ENCODE measurements at places on chromosomes 3 and 15. TPM values are rescaled to one million over a fixed set of nuclear protein-coding genes. Genes with fewer than 3 reads are reported as not detected.

The WNT7A gene
- 6.3 TPM for total RNA-seq

The IMPG2 gene
- total RNA-seq = 0.94 TPM

DNA sequence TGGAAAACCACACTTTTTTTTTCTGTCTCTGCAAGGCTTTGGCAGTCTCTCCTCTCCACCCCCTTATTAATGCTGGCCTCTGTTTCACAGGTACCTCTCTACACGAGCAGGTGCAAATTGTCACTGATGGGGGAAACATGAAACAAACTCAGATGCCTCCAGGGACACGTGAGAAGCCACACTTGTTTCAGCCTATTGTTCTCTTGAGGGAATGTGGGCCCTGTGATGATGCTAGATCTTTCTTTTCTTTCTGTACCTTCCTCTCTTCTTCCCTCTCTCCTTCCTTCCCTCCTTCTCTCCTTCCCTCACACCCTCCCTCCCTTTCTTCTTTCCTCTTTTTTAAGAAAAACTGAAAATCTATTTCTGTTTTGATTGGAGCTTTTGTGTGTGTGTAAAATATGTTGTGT is 5.7 kb upstream of the BLM start:
- H3K36me3 ChIP-seq = no peaks in the 10 kb centered on the region
- H3K4me1 ChIP-seq = peaks cover 8% of the 10 kb centered on the region
- no peaks in the 10 kb centered on the region for H3K27me3 ChIP-seq
- no peak overlapping the region for H3K27ac ChIP-seq
- no peak for DNase-seq

GRCh38 chr3:155428563-155428962 is 135.1 kb upstream of the STRIT1 start:
- H3K27me3 ChIP-seq = no peaks in the 10 kb centered on the region
- H3K4me1 ChIP-seq = no peaks in the 10 kb centered on the region
- no peak overlapping the region for H3K4me3 ChIP-seq
- H3K27ac ChIP-seq = no peak overlapping the region

The SEMA3G gene
- total RNA-seq = 10.8 TPM

The PIGZ gene
- 2.4 TPM for total RNA-seq

- H3K27ac ChIP-seq = no peak overlapping the region
- H3K4me1 ChIP-seq = peaks cover 11% of the 10 kb centered on the region
- H3K36me3 ChIP-seq = no peaks in the 10 kb centered on the region
- no peak overlapping the region for H3K4me3 ChIP-seq
- DNase-seq = no peak
Measured at GRCh38 chr15:58467121-58467721, 35.4 kb downstream of the LIPC start.

The PDE12 gene
- total RNA-seq = 16.7 TPM

The LOXL1 gene
- 9.4 TPM for total RNA-seq

GRCh38 chr15:89672221-89673164 is 6.7 kb downstream of the PLIN1 start:
- DNase-seq = no peak
- H3K4me3 ChIP-seq = no peak overlapping the region
- no peak overlapping the region for H3K27ac ChIP-seq
- H3K36me3 ChIP-seq = no peaks in the 10 kb centered on the region
- no peaks in the 10 kb centered on the region for H3K4me1 ChIP-seq

DNA sequence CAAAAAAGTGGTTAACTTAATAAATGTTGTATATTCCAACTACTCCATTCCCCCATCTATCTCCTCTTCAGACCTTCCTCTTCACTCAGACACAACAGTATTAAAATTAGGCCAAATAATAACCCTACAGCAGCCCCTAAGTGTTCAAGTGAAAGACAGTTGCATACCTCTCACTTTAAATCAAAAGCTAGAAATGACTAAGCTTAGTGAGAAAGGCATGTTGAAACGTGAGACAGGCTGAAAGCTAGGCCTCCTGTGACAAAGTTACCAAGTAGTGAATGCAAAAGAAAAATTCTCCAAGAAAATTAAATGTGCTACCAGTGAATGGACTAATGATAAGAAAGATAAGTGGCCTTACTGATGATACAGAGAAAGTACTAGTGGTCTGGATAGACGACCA is 71.7 kb downstream of the ANKRD28 start:
- H3K36me3 ChIP-seq = no peaks in the 10 kb centered on the region
- DNase-seq = no peak
- H3K4me1 ChIP-seq = no peaks in the 10 kb centered on the region
- no peak overlapping the region for H3K27ac ChIP-seq

- H3K36me3 ChIP-seq = no peaks in the 10 kb centered on the region
- no peak overlapping the region for H3K4me3 ChIP-seq
- no peaks in the 10 kb centered on the region for H3K4me1 ChIP-seq
- no peak for DNase-seq
- H3K27me3 ChIP-seq = no peaks in the 10 kb centered on the region
Measured at GRCh38 chr3:185188816-185189215, 36.0 kb upstream of the C3orf70 start.

- no peak for DNase-seq
- no peak overlapping the region for H3K4me3 ChIP-seq
Measured at GRCh38 chr3:54822206-54822605, 105.7 kb downstream of the LRTM1 start.

DNA sequence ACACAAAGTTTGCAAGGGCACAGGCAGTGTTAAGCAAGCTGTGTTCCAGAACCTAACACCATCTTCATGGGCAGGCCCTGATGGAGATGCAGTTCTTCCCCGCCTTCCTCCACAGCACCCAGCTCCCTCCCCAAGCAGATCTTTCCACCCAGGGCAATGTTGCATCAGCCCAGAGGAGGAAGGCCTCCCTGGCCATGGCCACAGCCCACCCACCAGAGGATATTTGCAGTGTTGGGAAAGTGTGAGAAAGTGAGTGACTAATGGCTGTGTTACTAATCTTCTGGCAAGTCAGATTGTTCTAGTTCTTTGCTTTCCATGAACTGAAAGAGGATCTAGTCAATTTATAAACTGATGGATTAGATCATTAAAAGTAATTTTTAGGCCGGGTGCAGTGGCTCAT is 42.0 kb upstream of the ATP10A start:
- no peak for DNase-seq
- H3K27me3 ChIP-seq = no peaks in the 10 kb centered on the region
- no peak overlapping the region for H3K4me3 ChIP-seq
- no peak overlapping the region for H3K27ac ChIP-seq

- no peaks in the 10 kb centered on the region for H3K36me3 ChIP-seq
- no peaks in the 10 kb centered on the region for H3K27me3 ChIP-seq
- no peak overlapping the region for H3K27ac ChIP-seq
- no peaks in the 10 kb centered on the region for H3K4me1 ChIP-seq
- DNase-seq = no peak
- H3K4me3 ChIP-seq = no peak overlapping the region
Measured at GRCh38 chr3:171712171-171712938, 97.9 kb downstream of the PLD1 start.

The KBTBD8 gene
- 14.5 TPM for total RNA-seq

Measured in spleen (tissue), 13 donors.